ENCODE measurements at places on chromosomes 16 and 17.

- no peak for DNase-seq
Measured at GRCh38 chr16:78298986-78299385, 199.5 kb downstream of the WWOX start.

DNA sequence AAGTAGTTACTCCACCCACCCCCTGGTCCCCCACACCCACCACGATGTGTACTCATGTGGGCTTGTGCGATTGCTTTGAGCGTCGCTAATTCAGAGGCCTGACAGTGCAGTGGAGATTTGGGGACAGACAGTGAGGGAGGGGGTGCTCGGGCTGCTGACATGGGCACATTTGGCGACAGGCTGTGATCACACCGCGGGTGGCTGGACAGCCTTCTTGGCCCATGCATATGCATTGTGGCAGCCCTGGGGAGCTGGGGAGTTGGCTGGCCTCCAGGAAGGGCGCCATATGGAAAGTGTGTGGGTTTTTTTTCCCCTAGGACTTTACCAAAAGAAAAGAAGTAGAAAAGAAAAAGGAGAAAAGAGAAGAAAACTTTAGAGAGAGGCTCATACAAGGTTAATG is 275.5 kb upstream of the N4BP1 start:
- no peak for DNase-seq

DNA sequence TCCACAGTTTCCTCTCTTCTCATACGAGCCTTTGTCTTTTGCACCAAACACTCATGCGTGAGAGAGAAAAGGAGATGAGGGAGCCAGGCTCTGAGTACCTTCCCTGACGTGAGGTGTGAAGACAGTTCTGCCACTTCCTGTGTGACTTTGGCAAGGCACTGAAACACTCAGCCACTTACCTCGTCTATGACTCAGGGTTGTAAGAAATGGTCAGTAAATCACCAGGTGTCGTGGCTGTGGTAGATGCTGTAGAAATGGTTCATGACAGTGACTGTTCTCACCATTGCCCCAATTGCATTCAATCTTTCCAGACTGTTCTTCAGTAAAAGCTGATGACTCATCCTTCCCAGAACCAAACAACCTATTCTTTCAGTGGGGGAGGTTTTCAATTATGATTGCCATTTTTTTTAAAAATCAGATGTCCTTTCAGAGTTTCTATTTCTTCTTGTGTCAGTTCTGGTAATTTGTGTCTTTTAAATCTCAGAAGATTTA is 49.2 kb upstream of the CBFA2T3 start:
- peak; percentile 52 for DNase-seq

- DNase-seq: no peak
Measured at GRCh38 chr16:54487933-54488332, 201.3 kb upstream of the IRX3 start.

DNA sequence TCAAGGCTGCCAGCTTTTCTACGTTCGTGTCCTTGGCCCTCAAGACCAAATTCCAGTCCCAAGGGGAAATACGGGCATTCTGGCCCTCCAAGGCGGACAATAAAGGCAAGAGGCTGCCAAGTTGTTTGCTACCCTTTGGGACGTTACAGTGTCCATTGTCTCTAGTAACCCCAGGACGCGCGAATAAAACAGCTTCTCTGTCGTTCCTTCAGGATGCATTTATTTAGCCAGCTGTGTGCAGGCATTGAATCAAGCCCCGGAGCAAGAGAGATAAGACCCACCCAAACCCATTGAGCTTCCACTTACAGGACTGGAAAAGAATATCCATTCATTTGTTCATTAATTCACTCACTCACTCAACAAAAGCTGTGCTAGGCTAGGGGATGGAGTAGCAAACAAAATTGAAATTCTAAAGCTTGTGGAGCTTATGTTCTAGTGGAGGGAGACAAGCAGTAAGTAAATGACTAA is 656 bp downstream of the MRPL58 start:
- no peak for DNase-seq

- DNase-seq: no peak
Measured at GRCh38 chr16:3968551-3968950, 88.0 kb upstream of the CREBBP start.

DNA sequence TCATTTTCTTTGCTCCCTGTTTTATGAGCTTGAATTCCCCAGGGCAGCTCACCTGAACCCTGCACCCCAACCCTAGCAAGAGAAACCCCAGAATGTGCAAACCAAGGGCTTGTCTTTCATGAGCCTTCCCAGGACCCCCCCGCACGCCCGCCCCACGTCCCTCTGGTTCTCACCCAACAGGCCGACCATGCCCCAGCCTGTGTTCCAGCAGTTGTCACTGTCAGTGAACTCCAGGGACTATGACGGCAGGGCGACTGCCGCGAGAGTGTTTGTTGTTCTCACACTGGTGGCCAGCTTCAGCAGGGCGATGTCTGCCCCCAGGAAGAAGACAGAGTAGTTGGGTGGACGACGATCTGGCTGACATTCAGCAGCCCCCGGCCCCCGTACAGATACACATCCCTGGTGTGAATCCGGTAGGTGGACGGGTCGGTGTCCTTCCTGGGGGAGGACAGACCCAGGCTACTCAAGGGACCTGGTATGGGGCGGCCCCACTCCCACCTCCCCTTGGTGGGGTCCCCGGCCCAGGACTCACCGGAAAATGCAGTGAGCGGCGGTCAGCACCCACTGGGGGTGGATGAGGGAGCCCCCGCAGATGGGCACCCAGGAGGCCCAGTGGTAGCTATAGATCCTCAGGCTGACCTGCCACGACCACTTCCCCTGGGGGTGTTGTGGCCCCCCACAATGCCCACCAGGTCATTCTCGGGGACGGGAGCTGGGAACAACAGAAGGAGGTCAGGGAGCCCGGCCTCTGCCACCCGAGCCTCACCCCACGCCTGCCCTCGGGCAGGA is 20.1 kb downstream of the TPSD1 start:
- DNase-seq: no peak

- peak; percentile 41 for DNase-seq
Measured at GRCh38 chr16:4309833-4310266, 6.0 kb upstream of the GLIS2 start.

DNA sequence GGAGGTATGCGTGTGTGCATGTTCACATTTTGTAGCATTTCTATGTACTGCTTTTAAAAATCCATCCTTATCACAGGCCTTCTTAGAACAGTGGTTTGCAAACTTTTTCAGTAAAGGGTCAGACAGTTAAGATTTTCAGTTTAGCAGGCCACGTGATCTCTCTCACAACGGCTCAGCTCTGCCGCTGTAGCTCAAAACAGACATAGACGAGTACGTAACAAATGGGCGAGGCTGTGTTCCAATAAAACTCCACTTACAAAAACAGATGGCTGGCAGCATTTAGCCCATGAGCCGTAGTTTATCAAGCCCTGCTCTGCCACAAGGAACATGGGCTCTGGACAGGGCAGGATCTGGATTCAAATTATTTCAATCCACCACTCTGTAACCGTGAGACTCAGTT is 141.8 kb downstream of the XYLT1 start:
- no peak for DNase-seq

DNA sequence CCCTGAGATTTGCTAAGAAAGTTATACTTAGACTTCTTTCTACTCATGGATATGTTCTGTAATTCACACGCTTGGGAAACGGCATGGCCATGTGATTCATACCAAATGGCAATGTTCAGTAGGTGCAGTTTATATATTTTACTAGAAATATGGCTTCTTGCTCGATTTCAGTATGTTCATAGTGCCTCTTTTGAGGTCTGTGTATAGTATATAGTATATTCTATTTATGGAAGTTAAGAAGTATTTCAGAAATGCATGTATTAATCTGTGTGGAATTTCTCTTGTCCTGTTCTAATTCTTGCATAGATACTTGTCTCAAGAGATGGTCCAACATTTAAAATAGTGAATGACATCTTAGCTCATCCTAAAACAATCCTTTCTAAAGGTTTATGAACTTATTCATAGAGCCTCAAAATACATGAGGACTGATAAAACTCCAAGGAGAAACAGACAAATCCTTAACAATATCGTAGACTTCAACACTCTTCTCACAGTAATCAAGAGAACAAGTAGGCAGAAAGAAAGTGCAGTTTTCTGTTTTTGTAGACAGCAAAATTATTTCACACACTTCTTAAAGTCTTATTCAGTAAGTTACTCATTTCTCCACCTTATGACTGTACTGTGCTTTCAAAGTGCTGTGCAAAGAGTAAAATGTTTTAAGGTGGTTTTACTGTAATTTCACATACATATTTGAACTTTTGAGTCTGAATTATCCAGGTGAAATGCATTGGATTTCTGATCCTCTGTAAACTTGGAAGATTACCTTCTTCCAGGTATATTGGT is 11.1 kb downstream of the BPTF start:
- DNase-seq: no peak

DNA sequence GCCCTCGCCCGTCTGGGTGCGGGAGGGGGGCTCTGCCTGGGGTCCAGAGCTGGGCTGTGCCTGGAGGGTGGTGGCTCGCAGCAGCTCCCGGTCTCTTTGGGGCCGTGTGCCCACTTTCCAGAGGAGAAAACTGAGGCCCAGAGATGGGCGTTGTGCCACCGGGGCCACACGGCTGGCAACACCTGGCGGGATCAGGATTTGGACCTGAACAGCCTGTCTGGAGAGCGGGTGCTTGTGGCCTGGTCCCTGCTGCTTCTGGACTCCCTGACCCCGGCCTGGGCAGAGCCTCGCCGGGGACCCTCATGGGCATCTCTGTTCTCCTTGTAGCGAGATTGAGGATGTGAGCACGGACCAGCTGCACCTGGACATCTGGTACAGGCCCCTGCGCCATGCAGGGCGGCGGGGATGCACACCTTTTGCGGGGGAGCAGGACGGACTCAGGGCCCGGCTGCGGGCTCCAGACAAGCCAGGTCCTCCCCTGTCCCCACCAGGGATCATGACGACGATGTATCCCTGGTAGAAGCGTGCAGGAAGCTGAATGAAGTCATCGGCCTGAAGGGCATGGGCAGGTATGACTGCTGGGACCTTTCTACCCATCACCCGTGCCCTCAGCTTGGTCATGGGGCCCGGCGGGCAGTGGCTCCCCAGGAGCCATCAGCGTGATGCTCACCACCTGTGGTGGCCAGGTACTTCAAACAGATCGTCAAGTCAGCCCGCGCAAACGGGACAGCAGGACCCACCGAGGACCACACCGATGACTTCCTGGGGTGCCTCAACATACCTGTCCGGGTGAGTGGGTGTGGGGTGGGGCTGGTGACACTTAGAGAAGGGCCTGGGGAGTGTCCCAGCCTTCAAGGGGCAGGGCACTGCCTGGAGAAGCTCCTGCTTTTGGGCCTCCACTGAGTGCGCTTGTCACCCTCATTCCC is 8.3 kb downstream of the BAIAP3 start:
- no peak for DNase-seq

- DNase-seq: no peak
Measured at GRCh38 chr16:22734368-22734767, 79.6 kb upstream of the HS3ST2 start.

DNA sequence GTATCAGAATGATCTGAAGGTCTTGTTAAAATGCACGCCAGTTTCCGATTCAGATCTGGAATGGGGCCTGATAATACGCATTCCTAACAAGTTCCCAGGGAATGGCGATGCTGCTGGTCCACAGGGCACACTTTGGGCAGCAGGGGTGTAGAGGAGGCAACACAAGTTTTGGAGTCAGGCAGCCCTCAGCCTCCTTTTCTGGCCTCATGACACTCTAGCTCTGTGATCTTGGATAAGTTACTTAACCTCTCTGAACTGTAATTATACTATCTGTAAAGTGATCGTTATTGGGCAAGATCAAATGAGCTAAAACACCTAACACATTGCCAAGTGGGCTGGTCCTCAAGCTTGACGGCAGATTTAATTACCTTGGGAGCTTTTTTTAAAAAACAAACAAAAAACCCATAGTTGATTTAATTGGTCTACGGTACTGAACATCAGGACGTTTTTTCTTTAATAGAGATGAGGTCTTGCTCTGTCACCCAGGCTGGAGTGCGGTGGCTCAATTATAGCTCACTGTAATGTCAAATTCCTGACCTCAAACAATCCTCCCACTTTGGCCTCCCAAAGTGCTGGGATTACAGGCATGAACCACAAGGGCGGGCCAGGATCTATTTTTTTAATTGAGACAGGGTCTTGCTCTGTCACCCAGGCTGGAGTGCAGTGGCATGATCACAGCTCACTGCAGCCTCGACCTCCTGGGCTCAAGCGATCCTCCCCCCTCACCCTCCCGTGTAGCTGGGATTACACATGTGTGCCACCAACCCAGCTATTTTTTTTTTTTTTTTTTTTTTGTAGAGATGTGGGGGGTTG is 10.0 kb upstream of the MRPS23 start:
- DNase-seq: no peak

DNA sequence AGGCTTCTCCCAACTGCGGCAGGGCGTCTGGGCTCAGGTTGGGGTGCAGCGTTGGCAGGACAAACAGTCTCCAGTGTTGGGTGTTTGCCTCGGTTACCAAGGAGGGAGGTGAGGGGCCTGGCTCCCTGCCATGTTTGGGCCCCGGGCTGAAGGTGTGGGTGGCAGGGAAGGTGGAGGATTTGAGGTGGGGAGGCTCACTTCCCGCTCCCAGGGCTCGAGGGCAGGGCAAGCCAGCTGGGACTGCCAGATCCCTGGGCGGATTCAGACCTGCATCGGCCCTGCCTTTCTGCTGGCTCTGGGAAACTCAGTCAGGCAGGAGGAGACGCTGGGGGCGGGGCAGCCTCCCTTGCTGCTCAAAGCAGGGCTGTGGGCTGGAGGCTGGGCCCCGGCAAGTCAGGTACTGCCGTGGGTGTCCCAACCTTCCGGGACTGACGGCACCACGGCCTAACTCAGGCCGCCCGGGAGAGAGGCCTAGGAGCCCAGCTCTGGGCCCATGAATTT is 31.3 kb upstream of the KRT17 start:
- no peak for DNase-seq

DNA sequence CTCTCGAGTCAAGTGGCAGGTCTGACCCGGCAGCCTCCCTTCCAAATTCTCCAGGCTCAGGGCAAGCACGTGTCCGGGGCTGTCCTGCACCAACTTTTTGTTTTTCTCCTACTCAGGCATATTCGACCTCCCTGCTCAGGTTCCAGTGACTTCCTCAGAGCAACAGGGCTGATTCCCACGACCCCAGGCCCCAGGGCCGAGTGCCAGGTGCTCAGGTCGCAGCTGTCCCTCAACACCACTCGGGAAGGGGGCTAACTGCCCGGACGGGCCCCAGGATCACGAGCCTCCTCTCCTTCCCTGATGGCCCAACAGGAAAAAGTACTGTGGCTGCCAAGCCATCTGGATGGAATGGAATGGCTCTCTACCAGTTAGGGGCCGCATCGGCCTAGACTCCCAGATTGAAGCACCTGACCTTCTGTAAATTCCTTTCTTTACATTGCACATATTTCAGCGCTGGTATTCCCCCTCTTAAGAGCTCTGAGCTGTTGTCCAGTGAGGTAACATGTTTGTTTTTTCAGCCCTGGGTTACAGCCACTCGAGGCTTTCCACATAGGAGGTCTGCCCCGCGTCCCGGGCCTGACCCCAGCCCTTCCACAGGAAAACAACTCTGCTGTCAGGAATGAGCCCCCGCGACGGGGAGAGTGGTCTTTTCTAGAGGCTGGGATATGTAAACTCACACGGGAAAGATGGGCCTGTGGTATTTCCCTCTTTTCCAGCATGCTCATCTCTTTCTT is 25.0 kb downstream of the NXN start:
- no peak for DNase-seq

- DNase-seq: no peak
Measured at GRCh38 chr16:86930001-86930400, 351.7 kb downstream of the FOXL1 start.

- DNase-seq: no peak
Measured at GRCh38 chr16:62711797-62712196, 675.6 kb upstream of the CDH8 start.

All from activated gamma-delta T cell treated with anti-CD3 and anti-CD28 coated beads, Interleukin-2, amount 50 U/mL, for 16 hours (primary cell).